ENCODE measurements at places on chromosomes 3 and 15. TPM values are rescaled to one million over a fixed set of nuclear protein-coding genes. Genes with fewer than 3 reads are reported as not detected.

MUSTN1 gene
- total RNA-seq, result 9.3 TPM

ADGRG7 gene
- total RNA-seq, result not detected

DNA sequence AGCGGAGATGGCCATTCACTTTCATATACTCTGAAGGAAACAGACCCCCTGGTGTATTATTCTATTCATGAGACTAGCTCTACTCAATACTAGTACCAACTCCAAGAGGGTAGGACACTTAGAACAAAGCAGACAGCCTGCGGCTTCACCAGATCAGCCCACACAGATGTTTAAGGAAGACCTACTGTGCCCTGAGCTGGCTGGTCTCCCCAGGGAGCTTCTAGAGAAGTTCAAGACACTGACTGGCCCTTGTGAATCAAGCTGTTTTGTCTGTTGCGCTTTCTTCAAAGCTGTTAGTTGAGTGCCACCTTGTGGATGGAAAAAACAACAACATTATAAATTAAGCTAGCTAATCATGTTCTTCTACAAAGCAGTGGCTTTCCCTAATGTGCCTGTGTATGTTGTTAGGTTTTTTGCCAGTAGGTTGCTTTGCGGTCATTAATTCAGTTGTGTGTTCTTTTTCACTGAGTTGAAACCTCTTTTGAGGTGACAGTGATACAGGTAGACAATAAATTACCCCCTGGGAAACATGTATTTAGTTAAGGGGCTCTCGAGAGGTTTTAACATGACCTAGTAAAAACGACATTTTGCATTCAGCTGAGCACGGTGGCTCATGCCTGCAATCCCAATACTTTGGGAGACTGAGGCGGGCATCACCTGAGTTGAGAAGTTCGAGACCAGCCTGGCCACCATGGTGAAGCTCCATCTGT is 64.2 kb upstream of the MYZAP start:
- peaks cover 10% of the 10 kb centered on the region for H3K4me1 ChIP-seq
- no peaks in the 10 kb centered on the region for H3K27me3 ChIP-seq
- DNase-seq, result peak; percentile 71
- H3K4me3 ChIP-seq, result no peak overlapping the region

SLC22A13 gene
- total RNA-seq, result 2.1 TPM

KLHL40 gene
- not detected for total RNA-seq

DNA sequence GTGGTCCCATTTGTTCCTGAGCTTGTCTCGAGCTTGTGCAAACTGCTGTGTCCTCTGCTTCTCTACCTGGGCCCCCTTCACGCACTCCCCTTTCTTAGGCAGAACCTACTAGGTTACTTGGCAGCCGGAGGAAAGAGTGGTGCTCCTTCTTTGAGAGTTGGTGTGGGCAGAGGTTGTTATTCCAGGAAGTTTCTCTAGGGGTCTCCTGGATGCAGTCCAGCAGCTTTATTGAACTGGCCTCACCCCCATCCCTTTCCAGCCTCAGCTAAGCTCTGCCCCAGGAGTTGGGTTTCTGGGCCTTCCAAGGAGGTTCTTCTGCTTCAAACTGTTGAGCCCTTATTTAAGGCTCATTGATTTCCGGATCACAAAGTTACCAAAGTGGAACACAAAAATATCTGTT is 103.2 kb downstream of the C3orf70 start:
- no peaks in the 10 kb centered on the region for H3K27me3 ChIP-seq
- H3K27ac ChIP-seq, result no peak overlapping the region
- no peak for DNase-seq

DNA sequence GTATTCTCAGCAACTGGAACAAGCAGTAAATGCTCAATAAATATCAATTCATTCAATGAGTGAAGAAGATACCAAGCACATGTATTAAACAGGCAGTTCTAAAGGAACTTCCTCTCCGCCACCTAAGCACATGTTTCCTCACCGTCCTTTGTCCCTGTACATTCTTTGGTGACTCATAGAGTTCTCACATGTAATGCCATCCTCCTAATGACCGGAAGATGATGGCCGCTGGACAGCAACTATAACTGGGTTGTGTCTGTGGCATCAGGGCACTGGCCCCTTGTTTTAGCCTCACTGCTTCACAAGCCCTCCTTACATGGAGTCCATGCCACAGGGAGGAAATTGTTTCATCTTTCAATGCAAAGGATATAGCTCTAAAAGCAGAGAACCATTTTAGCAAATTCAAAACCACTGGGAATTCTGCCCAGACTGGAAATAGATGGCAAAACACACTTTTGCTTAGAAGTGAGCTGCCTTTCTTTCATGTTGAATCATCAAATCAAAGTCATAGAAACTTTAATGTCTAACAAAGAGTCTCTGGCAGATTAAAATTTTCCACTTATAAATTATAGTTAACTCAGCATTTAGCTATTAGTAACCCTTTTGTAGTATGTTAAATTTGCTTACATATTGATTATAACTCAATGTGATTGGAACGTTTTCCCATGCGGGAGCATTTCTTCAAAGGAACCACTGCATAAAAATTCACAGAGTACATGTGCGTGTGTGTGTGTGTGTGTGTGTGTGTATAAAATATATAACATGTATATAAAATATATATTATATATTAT is 74.1 kb downstream of the GAP43 start:
- H3K27me3 ChIP-seq, result no peaks in the 10 kb centered on the region
- no peak overlapping the region for H3K4me3 ChIP-seq
- peaks cover 10% of the 10 kb centered on the region for H3K4me1 ChIP-seq
- no peak overlapping the region for H3K27ac ChIP-seq
- no peaks in the 10 kb centered on the region for H3K36me3 ChIP-seq

GRCh38 chr3:111936191-111936841 is 42.5 kb upstream of the ABHD10 start:
- H3K4me1 ChIP-seq, result peaks cover 33% of the 10 kb centered on the region
- peaks cover 64% of the 10 kb centered on the region for H3K36me3 ChIP-seq
- no peak overlapping the region for H3K4me3 ChIP-seq
- DNase-seq, result no peak

- no peak overlapping the region for H3K4me3 ChIP-seq
- H3K27me3 ChIP-seq, result no peaks in the 10 kb centered on the region
- H3K36me3 ChIP-seq, result no peaks in the 10 kb centered on the region
Observed at GRCh38 chr3:163946785-163947184, 1131.5 kb downstream of the SI start.

IL16 gene
- 16.1 TPM for total RNA-seq

ALDH1A2 gene
- total RNA-seq, result 12.5 TPM

DNA sequence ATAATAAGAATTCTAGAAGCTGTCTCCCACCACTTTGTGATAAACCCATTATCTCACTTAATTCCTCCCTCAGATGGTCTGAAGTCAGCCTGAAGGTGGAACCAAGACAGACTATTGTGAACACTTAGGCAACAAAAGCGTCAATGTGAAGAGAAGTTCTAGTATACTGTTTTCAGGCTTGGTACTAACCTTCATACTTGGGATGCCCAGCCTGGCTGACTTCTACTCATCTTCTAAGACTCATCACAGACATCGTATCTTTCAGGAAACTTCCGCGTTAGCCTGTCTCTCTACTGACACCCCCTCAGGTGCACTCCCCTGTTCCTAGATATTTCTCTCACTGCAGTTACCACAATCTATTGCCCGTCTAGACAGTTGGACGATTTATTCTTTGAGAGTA is 201.2 kb downstream of the SATB1 start:
- H3K4me3 ChIP-seq, result no peak overlapping the region
- no peak for DNase-seq
- no peaks in the 10 kb centered on the region for H3K27me3 ChIP-seq
- no peak overlapping the region for H3K27ac ChIP-seq

All from sigmoid colon (tissue), 7 donors.